ENCODE measurements at places on chromosomes 6 and 20.
A peak's percentile ranks its signal among the peaks of the same experiment; 100 is the strongest.

DNA sequence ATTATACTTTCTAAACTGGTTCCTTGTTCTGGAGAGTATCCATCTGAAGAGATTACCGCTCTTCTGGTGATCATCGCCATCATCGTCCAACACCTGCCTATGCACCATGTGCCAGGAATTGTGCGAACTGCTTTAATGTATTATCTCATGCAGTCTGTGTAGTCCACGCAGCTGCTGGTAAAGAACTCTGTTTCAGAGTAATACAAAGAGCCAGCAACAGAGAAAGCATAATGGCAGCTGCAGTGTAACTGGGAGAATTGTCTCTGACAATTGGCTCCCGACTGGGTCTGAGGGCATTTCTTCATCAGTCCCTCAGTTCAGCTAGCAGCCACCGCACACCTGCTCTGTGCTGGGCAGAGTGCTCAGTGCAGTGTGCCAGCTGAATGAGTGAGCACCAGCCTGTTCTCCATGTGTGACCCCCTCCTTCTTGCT, 383.4 kb downstream of the GRIK2 start:
- DNase-seq: no peak

DNA sequence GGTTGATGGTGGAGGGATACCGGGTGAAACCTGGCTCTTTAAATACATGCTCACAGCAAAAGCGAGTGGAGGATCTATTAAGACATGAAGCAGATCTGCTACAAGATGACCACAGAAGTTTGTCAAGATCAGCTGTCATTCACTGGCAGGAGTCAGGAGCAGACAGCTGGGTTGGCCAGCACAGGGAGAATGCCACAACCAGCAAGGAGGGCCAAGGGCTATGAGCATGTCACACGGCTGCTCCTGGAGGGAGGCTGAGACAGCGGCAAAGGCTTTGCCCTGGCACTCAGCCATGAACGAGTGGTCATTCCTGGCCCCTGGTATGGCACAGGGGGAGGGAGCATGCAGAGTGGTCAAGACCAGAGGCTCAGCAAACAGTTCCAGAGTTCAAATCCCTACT, 77.6 kb downstream of the POPDC3 start:
- DNase-seq: no peak

DNA sequence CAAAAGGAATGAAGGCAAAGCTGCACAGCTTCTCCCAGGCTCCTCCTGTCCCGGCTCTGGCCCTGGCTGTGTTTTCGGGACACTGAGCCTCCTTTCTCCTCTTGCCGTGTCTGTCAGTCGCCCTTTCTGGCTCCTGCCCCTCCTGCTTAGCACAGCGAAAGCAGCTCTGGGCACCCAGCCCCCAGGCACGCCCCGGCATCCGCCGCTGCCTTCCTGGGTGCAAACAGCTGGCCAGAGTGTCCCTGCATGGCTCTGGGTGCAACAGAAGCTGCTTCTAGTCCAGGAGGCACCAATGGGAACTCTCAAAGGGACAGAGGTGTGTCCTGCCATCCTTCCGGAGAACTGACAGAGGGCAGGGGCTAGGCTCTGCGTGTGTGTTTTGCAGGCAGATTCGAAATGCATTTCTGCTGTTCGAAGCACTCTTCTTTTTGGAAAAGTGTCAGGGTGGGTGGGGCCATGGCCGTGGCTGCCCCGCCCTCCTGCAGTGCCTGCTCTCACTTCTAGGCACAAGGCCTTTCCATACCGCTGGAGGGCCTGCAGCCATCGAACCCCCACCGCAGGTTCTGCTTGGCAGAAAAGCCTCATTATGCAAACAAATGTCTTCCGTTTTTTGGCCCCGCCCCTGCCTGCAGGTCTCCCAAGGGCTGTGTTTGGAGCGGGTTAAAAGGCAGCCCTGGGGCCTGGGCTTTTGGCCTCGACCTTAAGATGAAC, 15.5 kb downstream of the COL9A3 start:
- peak; percentile 89 for DNase-seq

GRCh38 chr6:132425176-132425575, 23.9 kb upstream of the MOXD1 start:
- DNase-seq: no peak

DNA sequence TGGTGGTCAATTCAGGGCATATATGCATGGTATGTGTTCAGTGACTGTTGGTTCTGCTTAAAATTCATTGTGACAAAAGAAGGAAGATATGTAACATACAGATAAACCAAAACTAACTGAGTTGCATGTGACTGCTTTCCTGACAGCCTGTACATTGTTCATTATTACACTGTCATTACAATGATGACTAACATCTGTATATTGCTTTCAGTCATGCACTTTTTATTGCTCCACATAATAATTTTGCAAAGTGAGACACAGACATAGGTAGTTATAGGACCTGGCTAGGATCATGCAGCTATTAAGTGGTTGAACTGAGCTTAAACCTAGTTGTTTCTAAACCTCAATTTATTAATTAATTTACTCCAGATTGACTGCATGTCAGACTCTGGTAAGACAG, 703.2 kb downstream of the HDGFL1 start:
- no peak for DNase-seq

GRCh38 chr20:48571949-48572847, 255.6 kb downstream of the PREX1 start:
- no peak for DNase-seq

DNA sequence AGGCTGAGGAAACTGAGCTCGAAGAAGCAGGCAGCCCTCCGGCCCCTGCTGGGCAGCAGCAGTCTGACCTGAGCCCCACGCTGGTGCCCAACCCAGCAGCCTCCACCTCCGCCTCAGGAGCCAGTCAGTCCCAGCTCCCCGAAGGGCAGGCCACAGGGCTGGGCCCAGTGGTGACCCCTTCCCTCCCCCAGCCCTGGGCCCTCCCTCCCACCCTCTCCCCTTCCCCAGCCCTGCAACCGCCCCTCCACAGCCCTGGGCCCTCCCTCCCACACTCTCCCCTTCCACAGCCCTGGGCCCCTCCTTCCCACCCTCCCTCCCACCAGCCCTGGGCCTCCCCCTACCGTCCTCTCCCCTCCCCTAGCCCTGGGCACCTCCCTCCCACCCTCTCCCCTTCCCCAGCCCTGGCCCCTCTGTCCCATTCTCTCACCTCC, 115.0 kb downstream of the TAF4 start:
- DNase-seq: no peak

- no peak for DNase-seq
These were observed 522.4 kb downstream of the HDGFL1 start for GRCh38 chr6:23091795-23092194.

GRCh38 chr20:35490736-35491181, 35.4 kb downstream of the CEP250 start:
- peak; percentile 81 for DNase-seq

DNA sequence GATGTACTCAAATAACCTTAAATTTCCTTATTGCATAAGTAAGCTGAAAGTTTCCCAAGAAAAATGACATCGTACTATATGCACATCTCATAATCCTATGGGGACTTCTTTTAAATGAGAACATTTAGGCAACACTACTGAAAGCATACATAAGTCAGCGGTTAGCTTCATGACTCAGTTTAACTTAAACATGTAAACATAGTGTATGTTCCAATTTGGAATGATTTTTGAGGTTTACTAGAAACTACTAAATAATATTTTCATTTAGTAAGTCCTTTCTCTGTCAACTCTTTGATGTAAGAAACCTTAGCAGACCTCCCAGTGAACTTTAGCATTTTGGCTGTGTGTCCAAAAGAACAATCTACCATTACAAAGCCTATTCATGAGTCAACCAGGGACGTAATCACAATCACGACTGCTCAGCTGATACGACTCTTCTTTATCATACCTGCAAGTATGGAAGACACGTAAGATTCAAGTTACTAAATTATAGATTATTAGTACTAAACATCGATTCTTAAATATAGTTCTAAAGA, 19.3 kb downstream of the HIVEP2 start:
- no peak for DNase-seq

GRCh38 chr6:51936531-51937290, 150.7 kb downstream of the PKHD1 start:
- DNase-seq: no peak

- no peak for DNase-seq
These were observed 9.0 kb upstream of the PLCB4 start for GRCh38 chr20:9059931-9060330.

DNA sequence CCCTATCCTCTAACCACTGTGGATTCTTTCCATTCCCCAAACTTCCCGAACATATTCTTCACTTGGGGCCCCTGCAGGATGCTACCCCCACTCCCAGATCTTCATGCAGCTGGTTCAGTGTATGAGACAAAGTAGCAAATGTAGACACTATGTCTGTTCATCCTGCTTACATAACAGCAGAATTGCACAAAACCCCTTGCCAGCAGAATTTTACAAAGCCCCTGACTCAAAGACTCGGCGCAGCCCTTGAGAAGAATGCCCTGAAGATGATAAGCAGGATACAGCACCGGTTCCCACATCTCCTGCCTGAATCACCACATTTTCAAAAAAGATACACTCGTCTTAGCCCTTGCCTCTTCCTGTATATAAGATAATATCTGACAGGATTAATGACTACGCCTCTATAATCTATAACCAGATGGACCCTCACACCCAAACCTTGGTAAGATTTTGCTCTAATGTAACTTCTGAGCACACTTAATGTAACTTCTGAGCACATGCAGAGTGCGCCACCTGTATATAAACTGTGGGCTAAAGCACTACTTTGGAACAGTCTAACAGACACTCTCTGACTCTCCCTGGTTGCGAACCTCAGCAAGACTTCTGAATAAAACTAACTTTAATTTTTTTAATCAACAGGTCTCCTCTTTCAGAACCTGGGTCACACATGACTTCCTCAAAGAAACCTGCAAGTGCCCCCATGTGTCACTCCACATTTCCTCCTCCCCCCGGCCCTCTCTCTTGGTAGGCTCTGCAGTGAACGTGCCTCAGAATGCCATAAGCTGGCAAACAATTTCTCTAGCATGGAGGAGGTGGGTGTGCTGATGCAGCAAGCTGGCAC, 28.7 kb downstream of the RALGAPA2 start:
- no peak for DNase-seq

- DNase-seq: no peak
These were observed 556.0 kb upstream of the GJE1 start for GRCh38 chr6:141576751-141577150.

GRCh38 chr6:163489584-163489983, 75.1 kb downstream of the QKI start:
- DNase-seq: no peak

GRCh38 chr6:125812394-125813292, 21.9 kb downstream of the NCOA7 start:
- DNase-seq: no peak

- no peak for DNase-seq
These were observed 74.3 kb upstream of the MLN start for GRCh38 chr6:33877982-33878535.

- peak; percentile 52 for DNase-seq
These were observed 158.3 kb downstream of the DOK5 start for GRCh38 chr20:54633374-54634355.

GRCh38 chr6:37583261-37583660, 83.6 kb upstream of the CCDC167 start:
- peak; percentile 80 for DNase-seq

DNA sequence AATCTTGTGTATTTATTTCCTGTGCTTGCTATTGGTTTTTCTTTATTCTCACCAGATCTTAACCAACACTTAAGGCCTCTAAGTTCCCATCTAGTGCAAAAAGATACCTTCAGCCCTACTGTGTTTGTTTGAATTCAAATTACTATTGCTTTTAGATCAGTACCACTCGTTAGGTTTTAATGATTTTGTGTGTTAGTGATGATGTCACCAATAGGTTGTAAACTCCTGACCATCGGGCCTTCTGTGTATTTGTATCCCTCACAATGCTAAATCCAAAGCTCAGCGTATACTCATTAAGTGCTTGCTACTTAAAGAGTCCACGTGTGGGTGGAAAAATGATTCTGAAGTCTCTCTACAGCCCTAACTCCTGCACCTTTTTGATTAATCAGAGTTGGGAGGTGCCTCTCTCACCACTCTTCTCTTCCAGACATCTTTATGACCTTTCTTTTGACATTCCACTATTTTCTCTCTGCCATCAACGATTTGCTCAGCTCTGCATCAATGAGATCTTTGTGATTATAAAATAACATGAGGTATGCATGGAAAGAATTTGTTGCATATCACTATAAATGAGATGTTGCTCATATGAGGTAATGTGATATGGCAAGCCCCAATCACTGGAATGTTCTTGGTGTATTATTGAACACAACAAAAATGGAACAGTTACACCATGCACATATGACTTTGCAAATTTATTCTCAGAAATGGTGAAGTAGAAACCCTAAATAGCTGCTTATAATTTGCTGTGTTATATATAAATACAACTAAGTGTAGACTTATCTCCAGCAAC, 55.1 kb upstream of the LAMA2 start:
- DNase-seq: no peak

GRCh38 chr6:138264372-138264880, 46.1 kb upstream of the PBOV1 start:
- DNase-seq: no peak

DNA sequence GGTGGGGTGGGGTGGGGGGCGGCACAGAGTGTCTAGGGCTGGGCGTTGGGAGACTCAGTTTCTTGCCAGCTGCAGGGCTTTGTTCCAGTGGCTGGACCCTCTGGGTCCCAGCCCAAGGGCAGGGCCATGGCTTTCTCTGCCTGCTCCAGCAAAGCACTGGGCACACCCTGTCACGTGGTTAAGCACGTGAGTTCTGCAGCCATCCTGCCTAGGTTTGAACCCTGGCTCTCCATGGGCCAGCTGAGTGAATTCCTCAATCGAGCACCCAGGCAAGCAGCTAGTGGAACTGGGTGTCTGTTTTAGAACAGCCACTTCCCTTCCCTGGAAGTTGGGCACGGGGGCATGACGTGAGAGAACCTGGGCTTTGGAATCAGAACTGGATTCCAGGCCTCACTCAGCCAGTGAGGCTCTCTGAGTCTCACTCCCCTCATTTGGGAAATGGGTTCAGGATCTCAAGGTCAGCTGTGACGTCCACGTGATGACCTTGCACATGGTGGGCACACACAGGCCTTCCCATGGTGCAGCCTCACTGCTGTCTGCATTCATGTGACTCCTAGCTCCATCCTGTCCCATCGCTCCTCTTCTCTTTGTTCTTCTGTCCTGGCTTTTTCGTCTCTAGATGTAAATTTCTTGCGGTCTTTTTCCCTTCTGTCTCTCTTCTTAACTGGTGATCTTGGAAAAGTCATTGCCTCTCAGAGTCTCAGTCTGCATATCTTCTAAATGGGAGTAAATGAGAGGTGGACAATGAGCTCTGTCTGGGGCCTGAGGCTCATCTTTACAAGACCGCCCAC, 45.9 kb downstream of the NOL4L start:
- DNase-seq: no peak

- DNase-seq: peak; percentile 23
These were observed 58.2 kb upstream of the NKX2-2 start for GRCh38 chr20:21571841-21572690.

DNA sequence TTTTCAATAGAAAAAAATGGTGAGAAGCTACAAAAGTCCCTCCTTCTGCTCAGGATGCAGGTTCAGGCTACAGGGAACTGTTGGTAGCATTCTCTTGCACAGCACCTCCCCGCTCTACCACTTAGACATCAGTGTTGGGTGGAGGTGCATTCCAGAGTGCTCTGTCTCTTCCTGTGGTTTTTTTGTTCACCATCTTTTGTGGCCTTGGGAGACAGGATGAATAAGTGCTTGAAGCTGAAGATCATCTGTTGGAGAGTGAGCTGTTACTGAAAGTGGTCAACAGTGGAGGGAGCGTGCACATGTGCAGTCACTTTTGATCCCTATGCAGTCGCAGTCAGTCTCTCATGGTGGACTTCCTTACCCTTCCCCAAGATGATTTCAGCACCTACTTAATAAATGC, 16.6 kb upstream of the BTBD3 start:
- no peak for DNase-seq
